KBM-7 (cell line): ENCODE measurements at places on chromosomes 4 and X.

DNA sequence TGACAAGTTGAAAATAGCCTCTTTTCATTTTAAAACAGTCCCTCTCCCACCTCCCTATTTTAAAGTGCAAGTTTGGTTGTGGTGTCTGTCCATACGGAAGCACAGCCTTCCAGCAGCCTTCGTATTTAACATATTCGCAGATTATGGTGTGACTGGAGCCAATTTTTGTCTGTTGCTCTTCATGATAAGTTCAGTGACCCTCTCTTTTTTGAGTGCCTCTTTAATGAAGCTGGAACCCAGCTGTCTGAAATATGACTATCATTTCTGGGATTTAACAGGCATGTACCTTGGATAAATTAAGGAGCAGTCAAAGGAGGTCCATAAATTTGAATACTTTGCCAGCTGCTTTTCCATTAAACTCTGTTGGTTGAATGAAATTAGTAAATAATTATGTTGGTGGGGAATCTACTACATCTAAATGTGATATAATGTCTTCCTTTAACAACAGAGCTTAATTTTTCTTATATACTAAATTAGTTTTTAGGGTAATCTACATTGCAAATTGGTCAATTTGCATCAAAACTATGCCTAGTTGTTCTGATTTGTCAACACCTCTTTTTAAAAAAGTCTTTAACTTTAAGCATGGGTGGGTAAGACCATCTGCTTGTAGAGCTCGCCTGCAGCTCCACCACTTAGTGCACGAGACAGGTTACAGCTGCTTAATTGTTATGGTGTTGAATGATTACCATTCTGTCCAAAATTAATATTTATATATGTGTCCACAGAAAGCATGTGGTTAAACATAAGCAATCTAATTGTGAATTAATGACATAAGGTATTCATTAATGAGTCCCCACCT, 216.6 kb downstream of the DCTD start:
- DNase-seq: no peak

GRCh38 chrX:136198010-136198409, 50.7 kb downstream of the FHL1 start:
- DNase-seq: no peak

DNA sequence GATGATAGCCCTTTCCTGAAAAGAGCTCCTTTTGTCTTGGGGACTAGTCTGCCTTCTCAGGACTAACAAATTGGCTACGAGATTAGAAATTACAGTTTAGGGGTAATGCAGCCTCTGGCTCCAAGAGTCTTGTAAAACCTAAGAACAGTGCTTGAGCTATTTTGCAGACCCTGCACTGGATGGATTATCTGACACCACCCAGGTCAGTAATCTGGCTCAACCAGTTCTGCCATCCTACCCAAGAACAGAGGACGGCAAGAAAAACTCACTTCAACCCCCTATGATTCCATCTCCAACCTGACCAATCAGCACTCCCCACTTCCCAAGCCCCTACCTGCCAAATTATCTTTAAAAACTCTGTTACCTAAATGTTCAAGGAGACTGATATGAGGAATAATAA, 225.1 kb downstream of the FAM47A start:
- DNase-seq: no peak

GRCh38 chr4:117010671-117011070, 74.7 kb downstream of the TRAM1L1 start:
- DNase-seq: no peak

GRCh38 chrX:25011589-25012432, 4.0 kb downstream of the ARX start:
- no peak for DNase-seq
